ENCODE measurements at places on chromosomes 5 and 9.

DNA sequence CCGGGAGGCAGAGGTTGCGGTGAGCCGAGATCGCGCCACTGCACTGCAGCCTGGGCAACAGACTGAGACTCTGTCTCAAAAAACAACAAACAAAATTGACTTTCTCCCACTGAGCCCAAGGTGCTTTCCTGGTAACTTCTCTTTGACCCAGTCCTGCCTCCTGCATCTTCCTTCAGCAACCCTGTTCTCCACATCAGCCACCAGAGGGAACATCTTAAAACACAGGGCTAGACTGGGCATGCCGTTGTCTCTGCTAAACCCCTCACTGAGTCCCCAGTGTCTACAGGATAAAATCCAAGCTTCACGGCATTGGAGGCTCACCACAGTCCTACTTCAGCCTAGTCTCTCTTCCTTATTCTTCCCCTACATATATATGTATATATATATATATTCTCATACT lies 39.8 kb upstream of the KCNMB1 start:
- no peak for DNase-seq

DNA sequence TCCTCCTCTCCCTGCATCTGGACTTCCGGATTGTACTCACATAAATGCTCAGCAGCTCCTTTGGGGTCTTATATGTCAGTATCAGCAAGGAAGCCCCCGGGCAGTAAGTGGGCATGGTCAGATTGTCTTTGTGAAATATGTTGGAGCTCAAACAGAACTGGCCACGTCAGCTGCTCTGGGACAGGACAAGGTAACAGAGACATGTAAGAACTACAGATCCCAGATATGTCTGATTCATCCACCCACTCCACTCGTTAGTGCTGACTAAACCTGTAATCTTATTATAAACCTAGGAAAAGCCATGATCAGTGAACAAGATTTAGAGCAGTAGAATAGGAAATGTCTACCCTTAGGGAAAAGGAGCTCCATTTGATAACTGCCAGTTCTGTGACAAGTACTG lies 561.8 kb downstream of the CETN3 start:
- DNase-seq, result no peak

GRCh38 chr5:173664154-173664526 lies 47.7 kb upstream of the BOD1 start:
- DNase-seq, result peak; percentile 10

- DNase-seq, result no peak
Observed at GRCh38 chr5:73606206-73606753, 19.7 kb upstream of the ARHGEF28 start.

GRCh38 chr5:80825786-80826460 lies 134.2 kb upstream of the RASGRF2 start:
- no peak for DNase-seq

DNA sequence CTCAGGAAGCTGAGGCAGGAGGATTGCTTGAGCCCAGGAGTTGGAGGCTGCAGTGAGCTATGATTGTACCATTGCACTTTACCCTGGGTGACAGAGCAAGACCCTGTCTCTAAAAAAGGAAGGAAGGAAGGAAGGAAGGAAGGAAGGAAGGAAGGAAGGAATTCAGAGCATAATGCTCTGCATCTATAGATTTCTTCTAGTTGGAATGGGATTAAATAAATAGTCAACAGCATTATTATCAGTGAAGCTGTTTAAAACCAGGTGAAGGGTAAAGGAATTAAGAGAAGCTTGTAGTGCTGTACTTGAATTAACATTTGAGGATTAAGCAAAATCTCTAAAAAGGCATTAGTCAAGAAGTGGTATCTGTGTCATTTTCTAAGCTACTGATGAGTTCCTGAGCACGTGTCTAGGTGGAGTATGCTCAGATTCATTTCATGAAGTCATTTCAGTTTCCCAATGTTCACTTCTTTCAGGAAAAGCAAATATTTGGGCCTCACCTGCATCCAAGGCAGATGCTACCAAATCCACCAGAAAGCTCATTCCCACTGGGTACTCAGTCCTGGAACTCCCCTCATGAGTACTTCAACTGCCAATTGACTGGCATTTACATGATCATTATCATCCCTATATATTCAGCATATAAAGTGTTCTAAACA lies 8.4 kb downstream of the PDE6A start:
- no peak for DNase-seq

- no peak for DNase-seq
Observed at GRCh38 chr5:42429694-42430093, 6.5 kb downstream of the GHR start.

DNA sequence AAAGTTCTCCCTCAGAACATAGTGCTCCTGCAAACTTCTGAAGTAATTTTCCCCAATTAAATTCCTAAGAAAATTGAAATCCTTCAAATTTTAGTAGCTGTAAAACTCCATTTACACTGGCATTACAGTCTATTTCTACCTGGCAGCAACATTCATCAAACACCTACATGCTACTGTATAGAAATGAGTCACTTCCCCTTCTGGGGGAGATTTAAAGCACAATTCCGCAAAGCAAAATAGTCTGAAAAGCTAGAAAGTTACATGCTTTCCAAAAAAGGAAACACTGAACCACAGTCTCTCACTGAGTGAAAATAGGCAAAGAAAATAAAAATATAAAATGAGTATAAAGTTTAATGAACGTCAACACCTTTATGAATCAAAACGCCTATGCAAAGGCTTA lies 43.3 kb downstream of the MCTP1 start:
- DNase-seq, result no peak

DNA sequence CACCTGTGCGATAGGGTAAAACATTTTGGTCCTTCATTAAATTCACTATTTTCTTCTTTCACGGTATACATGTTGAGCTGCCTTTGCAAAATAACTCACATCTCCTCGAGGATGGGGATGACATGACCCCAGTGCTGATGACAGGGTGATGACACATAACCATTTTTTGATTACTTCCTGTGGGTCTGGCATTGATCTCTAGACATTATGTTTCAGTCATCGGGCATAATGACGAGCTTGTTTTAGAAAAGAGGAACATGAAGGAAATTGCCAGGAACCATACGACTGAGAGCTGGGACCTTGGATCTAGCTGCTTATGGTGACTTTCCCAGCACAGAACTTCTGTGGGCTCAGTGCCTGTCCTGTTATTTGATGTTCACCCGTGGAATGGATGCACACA lies 25.2 kb downstream of the COL5A1 start:
- DNase-seq, result no peak

- DNase-seq, result no peak
Observed at GRCh38 chr9:27344776-27345175, 47.8 kb upstream of the EQTN start.

DNA sequence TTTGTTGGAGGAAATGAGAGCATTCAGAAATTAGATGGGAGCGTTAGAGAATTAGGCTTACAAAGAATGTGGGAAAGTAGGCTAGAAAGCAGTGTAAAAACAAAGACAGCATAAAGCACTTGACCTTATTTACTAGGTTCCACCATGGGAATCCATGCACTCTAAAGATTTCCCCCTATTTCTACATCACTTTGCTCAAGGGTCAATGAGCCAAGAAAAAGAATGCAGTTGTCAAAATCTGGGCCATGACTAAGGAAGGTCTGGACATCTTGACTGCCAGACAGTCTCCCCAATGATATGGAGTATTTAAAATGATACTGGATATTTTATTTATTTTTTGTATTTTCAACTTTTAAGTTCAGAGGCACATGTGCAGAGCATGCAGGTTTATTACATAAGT lies 3.4 kb downstream of the TLR4 start:
- no peak for DNase-seq

DNA sequence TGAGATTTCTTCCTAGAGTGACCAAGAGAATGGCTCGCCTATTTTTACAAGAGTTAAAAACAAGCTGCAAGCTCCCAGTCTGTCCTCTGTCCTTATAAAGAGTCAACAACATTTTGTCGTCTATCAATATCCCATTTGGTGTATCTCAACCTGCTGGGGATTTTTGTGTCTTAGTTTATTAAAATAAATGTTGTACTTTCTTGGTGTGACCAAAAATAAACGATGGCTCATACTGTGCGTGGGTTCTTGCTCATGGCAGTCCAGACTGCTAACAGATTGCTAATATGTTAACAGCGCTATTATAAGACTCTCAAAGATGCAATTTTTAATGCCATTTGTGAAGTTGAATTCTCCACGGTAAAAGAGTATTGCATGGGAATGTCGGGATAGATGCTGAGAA lies 569.9 kb downstream of the GABRG2 start:
- DNase-seq, result no peak

DNA sequence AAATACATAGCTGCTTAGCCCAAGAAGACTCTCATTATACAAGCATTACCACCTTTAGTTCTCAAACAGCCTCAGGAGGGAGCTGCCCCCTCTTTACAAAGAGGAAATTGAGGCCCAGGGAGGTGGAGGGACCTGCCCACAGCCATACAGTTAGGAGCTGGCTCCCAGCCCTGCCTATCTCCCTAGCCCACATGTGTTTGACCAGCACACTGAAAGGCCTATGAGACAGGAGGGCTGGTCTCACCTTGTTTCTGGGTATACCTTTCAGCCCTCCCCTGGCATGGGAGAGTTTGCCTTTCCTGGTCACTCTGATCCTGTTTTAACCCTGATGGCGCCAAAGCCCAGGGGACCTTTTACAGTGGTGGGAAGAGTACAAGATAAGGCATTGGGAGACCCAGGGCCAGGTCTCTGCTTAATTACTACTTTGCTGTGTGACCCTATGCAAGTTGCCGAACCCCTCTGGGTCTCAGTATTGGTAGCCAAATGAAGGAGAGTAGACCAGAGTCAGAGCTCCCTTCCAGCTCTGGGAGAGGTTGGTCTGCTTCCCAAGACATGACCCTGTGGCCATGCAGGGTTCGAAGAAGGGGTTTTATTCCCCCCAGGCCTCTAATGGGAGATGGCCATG lies 60.9 kb upstream of the RPL26L1 start:
- no peak for DNase-seq

DNA sequence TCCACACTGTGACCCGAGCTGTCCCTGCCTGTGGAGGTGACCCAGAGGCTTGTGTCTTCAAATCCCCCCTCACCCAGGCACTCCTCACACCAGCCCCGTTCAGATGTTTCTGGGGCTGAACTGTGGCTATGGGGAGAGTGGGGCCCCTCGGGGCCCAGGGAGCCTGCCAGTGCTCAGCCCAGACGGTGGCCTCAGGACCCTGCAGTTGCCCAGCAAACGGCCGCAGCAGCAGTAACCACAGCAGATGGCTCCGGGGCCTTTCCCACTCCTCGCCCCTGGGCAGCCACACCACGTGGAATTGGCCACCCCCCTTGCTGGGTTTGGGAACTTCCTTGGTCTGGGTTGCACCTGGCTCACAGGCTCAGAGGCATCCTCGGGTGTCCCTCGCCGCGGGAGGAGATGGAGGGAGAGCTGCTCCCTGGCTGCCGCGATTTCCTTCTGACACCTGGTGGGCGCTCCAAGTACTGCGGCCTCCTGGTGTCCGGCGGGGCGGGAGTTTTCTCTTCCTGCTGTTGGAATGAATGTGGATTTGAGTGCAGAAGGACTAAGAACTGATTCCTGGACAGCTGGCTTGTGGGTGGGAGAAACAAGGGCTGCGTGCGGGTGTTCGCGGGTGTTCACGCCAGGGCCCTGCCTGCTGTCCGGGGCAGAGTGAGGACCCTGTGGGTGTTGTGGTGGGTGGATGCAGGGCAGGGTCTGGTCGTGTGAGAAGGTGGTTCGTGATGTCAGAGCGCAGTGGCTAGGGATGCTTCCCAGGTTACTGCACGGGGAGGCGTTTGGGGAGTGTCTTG lies 97.5 kb downstream of the COL5A1 start:
- peak; percentile 21 for DNase-seq

GRCh38 chr5:138391859-138392386 lies 39.4 kb downstream of the KDM3B start:
- no peak for DNase-seq

DNA sequence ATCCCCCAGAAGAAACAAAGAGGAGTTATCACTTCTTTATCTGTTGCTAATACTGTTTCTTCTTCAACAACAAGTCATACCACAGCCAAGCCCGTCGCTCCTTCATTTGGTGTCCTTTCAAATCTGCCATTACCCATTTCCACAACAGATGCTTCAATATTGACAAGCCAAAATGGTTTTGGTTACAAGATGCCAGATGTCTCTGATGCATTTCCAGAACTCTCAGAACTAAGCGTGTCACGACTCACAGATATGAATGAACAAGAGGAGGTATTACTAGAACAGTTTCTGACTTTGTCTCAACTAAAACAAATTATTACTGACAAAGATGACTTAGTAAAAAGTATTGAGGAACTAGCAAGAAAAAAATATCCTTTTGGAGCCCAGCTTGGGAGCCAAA lies 16.0 kb upstream of the HAND1 start:
- no peak for DNase-seq

DNA sequence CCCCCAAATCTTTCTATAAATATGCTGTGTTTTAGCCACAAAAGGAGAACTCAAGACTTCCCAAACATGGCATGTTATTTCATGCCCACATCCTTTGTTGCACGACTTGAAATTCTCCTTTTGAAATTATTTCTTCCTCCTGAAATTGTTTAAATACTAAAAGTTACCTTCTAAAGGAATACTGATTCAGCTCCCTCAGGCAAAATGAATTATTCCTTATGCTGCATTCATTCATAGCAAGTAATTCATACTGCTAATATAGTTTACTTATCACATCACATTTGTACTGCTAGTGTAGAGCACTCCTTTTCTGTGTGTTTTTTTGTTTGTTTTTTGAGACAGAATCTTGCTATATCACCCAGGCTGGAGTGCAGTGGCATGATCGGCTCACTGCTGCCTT lies 45.7 kb downstream of the BHMT start:
- DNase-seq, result no peak

DNA sequence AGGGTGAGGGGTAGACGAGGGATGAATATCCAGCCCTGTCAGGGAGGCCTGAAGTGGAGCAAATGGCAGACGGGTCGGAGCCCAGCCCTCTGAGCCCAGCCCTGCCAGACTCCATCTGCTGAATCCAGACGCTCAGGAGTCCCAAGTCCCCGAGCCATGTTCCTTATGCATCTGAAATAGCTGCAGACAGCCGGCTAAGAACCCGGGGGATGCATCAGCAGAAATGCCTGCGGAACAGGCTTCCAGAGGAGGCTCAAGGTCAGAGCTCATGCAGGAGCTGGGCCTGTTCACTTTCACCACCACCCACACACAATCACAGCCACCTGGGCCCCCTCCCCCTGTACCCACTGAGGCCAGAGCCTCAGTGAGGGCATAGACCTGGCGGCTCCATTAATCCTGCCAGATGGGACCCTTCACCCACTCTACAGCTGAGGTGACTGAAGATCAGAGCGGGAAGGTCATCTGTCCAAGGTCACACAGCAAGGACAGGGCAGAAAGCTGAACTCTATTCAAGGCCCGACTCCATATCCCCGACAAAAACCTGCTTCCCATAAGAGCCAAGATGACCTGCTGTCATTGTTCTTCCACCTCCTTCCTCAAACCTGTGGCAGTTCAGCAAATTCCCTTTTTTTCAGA lies 24.4 kb upstream of the AKNA start:
- DNase-seq, result no peak

GRCh38 chr5:52453176-52453575 lies 334.5 kb upstream of the ITGA1 start:
- no peak for DNase-seq

GRCh38 chr5:79514391-79515105 lies 614 bp upstream of the HOMER1 start:
- DNase-seq, result peak; percentile 83

Measured in CD4-positive, CD25-positive, alpha-beta regulatory T cell (primary cell).